ENCODE measurements at places on chromosomes 2 and 18.

GRCh38 chr2:176793792-176794191, 418.8 kb upstream of the HNRNPA3 start:
- no peak for DNase-seq

GRCh38 chr2:159286709-159287441, 372 bp upstream of the WDSUB1 start:
- DNase-seq, result peak; percentile 88

DNA sequence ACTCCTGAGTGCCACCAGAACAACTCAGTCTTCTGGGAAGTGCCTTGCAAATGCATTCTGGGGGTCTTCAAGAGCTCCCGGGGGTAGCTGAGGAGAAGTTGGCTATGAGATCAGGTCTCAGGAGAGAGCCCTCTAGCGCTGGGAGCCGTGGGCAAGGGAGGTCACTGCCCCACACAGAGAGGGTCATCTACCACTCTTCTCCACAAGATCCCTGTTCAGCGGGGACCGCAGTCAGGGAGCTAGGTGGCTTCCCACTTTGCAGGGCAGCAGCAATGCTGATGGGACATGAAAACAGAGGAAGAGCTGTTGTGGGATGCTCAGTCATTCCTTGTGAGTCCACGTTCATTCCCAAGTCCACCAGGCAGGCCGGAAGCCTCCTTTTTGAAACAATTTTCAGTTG, 66.6 kb downstream of the ACKR3 start:
- DNase-seq, result no peak

DNA sequence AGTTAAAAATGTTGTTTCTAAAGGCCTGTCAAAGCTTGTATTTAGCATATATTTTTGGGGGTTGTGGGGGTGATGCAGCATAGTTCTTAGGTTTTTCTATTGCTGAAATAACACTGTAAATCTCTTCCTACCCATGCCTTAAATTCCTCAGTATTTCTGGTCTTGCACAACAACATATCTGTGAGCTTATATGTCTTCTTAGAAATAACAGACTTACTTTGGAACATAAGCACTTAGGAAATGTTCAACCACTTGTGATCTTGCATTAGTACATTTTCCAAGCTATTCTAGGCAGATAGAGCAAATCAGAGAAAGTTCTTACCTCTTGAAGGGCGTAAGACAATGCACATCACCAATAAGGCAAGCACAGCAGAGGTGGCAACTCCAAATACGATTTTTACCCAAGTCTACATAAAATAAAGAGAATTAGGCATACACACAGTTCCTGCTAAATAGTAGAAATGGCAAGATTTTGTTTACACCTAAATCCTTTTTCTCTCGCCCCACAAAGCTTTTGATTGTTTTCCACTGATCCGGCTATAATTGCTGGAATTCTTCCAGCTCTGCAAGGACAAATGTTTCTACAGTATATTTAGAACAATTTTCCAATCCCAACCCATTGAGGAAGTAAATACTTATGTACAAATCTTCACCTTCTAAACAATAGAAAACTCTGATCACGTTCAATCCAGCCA, 512 bp downstream of the FAP start:
- peak; percentile 67 for DNase-seq

DNA sequence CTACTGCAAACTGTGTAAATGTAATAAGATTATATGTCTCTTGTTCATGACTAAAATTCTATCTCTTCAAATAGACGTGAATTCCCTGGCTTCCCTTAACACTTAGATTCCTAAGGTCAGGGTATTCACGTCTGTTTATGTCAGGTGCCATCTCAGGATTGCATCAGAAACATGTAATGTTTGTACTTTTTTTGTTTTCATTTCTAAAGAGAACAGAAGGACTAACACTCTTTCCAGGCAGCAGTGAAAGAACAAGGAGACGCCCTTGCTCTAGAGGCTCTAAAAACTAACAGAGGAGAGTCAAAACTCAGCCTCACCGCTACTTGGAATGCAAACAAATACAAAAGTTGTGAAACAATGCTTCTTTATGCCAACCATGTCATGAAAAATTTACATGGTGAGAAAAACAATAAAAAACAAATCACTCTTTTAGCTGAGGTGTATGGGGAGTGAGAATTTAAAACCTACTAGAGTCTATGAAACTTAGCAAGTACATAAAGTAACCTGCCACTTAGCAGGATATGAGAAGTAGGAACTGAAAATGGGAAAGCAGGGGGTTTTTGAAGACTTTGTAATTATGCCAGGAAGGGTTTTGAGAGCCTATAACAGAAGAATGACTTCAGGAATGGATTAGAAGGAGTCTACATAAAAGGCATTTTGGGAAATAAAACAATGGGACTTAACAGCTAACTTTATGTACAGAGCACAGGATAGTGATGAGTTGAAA, 522.7 kb downstream of the THSD7B start:
- no peak for DNase-seq

DNA sequence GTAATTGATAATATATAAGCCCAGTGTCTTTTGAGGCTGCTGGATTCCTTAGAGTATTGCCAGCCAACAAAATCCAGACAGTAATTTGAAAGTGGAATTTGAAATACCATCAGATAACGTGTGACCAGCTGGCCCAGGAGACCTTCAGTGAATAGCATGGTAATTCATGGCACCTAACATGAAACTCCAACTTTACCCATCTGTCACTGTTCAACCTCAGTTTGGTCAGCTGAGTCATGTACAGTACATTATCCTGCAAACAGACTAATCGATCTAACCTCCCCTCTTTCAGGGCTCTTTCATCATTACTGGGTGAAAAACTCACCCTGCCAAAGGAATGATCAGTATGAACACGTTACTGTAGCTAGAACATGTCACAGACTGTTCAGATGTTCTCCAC, 230.6 kb downstream of the DOK6 start:
- no peak for DNase-seq

DNA sequence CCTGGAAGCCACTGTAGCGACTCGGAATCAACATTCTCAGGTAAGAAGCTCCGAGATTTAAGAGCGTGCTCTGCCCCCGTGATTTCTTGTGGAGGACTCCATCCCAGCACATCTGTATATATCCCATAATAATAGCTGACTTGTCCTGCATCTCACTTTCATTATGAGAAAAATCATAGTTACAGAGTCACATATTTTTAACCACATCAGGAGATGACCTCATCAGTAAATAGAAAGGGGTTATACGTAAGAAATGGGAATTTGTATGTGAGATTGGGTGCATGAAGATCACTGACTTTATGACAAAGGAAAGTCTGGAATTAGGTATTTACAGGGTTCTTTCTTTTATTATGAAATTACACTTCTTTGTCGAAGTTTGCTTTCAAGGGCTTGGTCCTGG, 16.4 kb upstream of the TMEM18 start:
- no peak for DNase-seq

- DNase-seq, result no peak
Observed at GRCh38 chr2:95392730-95393455, 9.6 kb upstream of the FAHD2A start.

DNA sequence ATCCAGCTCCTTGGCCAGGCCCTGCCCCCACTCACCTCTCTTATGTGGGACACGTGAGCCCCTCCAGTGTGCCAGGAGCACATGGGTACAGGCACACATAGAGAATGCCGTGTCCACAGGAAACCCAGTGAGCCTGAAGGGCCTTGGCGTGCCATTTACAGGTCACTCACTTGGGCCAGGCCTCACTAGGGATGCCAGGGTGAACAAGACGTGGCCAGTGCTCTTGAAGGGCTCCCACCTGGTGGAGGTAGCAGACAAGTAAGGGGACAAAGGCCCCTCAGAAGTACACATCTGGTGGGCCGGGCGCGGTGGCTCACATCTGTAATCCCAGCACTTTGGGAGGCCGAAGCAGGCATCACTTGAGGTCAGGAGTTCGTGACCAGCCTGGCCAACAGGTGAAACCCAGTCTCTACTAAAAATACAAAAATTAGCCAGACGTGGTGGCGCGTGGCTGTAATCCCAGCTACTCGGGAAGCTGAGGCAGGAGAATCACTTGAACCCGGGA, 15.1 kb upstream of the C1QL2 start:
- no peak for DNase-seq

DNA sequence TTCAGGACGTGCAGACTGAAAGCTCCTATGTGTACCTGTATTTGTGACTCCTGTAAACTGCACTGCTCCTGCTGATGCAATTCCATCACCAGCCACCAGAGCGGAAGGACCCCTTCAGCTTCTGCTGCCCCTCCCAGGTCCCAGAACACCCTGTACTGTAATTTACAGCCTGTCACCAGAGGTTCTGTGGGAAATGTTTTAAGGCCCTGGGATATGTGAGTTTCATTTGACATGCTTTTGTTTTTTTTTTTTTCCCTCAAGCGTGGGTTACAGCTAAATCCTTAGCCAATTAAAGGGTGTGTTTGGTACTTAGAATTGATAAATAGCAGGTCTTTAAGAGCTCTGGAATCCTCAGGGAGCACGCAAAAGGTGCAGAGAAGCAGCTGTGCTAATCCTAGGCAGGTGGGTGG, 79.4 kb downstream of the KCTD1 start:
- DNase-seq, result no peak

GRCh38 chr2:96239091-96239490, 26.7 kb downstream of the TMEM127 start:
- DNase-seq, result no peak

DNA sequence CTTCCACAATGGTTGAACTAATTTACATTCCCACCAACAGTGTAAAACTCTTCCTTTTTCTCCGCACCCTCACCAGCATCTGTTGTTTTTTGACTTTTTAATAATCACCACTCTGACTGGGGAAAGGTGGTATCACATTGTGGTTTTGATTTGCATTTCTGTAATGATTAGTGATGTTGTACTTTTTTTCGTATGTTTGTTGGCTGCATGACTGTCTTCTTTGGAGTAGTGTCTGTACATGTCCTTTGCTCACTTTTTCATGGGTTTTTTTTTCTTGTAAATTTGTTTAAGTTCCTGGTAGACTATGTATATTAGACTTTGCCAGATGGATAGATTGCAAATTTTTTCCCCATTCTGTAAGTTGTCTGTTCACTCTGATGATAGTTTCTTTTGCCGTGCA, 574.8 kb downstream of the KCNJ3 start:
- no peak for DNase-seq

GRCh38 chr18:36176177-36176584, 11.1 kb upstream of the MOCOS start:
- no peak for DNase-seq

- no peak for DNase-seq
Observed at GRCh38 chr2:232541961-232542714, 2.6 kb downstream of the CHRNG start.

DNA sequence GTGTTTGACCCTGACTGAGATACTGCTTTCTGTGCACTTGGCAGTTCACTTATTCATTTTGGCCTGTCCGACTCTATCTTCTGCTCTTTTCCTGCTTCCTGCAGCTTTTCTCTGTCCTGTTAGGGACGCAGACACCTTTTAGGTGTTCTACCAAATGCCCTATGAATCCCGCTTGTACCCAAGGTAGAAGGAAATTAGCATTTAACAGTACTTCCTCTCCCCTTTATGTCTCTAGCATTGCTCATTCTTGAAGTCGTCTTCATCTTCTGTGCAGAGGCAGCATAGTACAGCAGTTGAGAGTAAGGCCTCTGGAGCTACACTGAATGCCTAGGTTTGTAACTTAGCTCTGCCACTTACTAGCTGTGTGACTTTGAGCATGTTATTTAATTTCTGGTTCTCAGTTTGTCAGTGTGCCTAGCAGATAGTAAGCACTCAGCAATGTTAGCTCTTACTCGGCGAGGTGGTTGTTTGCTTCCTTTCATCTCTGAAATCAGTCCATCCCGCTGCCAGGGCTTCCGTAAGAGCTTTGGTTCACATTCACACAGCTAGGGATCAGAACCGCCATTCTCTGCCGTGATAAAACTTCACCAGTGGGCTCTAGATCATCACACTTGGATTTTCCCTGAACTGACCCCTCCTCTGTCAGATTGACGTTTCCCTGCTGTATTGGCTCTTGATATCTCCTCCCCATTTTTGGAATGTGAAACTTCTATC, 1.4 kb downstream of the CCT7 start:
- no peak for DNase-seq
